RWPE2 (cell line): ENCODE measurements at places on chromosomes 12 and 14.

DNA sequence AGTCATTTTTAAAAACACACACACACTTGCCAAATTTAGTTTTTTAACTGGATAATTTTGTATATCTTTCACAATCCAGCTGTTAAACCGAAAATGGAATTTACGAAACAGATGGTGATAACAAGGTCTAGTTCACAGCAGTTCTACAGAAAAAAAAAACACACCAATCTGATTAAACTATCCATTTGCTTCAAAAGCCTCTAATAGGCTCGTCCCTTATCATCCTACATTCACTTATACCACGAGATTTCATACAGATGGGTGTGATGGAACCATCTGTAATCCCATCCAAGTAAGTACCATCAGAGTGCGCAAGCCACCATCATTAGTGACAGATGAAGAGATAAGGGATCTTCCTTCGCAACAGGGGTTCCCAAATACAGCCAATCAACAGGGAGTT, 20.1 kb downstream of the GCH1 start:
- DNase-seq: no peak
- H3K4me3 ChIP-seq: no peak overlapping the region
- no peaks in the 10 kb centered on the region for H3K36me3 ChIP-seq
- no peaks in the 10 kb centered on the region for H3K27me3 ChIP-seq
- H3K27ac ChIP-seq: no peak overlapping the region

- H3K27me3 ChIP-seq: no peaks in the 10 kb centered on the region
- peak overlapping the region; percentile 95 for H3K27ac ChIP-seq
- DNase-seq: no peak
- peaks cover 74% of the 10 kb centered on the region for H3K4me1 ChIP-seq
These were observed 39.6 kb downstream of the CCDC85C start for GRCh38 chr14:99564256-99564925.

DNA sequence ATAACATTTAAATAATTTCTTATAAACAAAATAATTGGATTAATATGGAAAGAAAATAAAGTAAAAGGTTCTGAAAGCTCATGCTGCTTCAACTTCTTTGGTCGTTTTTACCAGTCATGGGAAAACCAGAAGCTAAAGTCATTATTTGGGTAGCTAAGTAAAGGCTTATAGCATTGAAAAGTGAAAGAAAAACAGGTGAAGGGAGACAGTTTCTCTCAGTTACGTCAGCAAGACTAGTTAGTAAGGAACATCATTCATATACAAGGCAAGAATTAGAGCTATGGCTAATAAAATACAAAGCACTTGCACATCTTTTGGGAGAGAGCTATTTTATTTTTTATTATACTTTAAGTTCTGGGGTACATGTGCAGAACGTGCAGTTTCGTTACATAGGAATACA, 170.3 kb upstream of the SYT10 start:
- H3K4me3 ChIP-seq: no peak overlapping the region
- H3K4me1 ChIP-seq: no peaks in the 10 kb centered on the region
- H3K27ac ChIP-seq: no peak overlapping the region
- no peaks in the 10 kb centered on the region for H3K36me3 ChIP-seq
- no peaks in the 10 kb centered on the region for H3K27me3 ChIP-seq

DNA sequence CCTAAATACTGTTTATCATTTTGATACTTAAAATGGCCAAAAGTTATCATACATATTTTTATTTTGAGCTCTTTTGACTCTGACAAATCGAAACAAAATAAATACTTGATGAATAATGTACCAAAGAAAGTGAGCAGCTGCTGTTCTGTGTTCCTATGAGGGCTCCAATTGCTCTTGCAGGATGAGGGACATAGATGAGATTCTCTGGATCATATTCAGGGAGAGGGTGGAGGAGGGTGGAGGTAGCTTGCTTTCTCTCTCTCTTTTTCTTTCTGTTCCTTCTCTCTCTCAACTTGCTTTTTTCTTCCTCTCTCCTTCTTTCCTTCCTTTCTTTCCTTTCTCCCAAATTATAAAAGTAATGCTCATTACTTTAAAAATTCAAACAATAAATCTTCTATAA, 8.9 kb upstream of the MYH7 start:
- no peak for DNase-seq
- no peaks in the 10 kb centered on the region for H3K36me3 ChIP-seq
- no peaks in the 10 kb centered on the region for H3K4me1 ChIP-seq
- H3K27ac ChIP-seq: no peak overlapping the region

DNA sequence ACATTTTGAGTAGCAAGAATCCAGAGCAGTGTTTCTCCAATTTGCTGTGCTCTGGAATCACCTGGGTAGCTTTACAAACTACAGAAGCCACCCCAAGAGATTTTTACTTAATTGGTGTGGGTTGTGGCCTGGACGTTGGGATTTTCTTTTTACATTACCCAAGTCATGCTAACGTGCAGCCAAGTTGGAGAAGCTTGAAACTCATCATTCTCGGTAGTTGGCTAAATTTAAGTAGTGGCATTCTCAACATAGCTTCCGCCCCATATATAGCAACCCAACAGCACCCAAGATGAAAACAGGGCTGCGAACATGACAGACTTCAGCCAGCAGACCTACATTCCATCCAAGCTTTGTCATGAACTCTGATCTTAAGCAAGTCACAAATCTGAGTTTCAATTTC, 25.0 kb downstream of the DAD1 start:
- no peak overlapping the region for H3K27ac ChIP-seq
- H3K4me1 ChIP-seq: no peaks in the 10 kb centered on the region
- no peaks in the 10 kb centered on the region for H3K27me3 ChIP-seq
- no peak for DNase-seq
